ENCODE measurements at places on chromosomes 3 and 15. TPM values are rescaled to one million over a fixed set of nuclear protein-coding genes. Genes with fewer than 3 reads are reported as not detected.

Gene TMEM207
- total RNA-seq: not detected

Gene ZNF501
- total RNA-seq: 2.2 TPM

Gene FAM107A
- total RNA-seq: not detected

Gene IL17RC
- 1.2 TPM for total RNA-seq

Gene FBXO40
- not detected for total RNA-seq

Gene SLC24A5
- total RNA-seq: not detected

Gene PFKFB4
- 2.4 TPM for total RNA-seq

Gene ITIH1
- total RNA-seq: not detected

Gene LRRIQ4
- total RNA-seq: not detected

GRCh38 chr3:63631670-63632069, 20.8 kb upstream of the SNTN start:
- no peak for DNase-seq

- no peak for DNase-seq
These were observed 55.8 kb upstream of the SLC7A14 start for GRCh38 chr3:170641510-170642236.

DNA sequence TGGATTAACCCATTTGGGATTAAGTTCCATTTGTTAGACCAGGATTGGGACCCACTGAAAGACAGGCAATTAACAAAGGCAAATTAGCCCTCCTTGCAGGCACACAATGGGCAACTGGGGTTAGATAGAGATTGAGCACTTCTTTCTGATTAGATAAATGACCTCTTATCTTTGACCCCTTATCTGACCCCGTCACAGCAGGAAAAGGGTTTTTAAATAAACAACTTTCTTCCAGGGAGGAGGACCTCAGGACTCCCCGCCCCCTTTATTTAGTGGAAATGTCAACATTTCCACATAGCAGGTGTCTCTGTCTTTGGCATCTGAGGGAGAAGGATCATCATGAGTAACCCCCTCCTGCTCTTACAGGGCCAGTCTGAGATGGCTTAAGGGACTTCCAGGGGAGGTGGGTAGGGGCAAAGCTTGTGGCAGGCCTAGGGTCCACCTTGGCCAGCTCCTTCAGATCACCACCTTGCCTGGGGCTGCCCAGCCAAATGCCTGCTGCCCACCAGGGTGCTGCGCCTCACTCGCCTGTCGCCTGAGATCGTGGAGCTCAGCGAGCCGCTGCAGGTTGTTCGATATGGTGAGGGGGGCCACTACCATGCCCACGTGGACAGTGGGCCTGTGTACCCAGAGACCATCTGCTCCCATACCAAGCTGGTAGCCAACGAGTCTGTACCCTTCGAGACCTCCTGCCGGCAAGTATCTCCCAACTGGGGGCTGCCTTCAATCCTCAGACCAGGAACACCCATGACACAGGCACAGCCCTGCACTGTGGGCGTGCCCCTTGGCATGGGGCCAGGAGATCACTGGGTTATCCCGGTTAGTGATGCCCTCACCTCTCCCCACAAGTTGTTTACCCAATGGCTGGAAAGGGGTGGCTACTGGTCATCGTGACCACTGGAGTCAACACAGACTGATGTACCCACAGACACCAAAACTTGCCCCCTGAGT, 2.6 kb upstream of the WDR6 start:
- DNase-seq: no peak

DNA sequence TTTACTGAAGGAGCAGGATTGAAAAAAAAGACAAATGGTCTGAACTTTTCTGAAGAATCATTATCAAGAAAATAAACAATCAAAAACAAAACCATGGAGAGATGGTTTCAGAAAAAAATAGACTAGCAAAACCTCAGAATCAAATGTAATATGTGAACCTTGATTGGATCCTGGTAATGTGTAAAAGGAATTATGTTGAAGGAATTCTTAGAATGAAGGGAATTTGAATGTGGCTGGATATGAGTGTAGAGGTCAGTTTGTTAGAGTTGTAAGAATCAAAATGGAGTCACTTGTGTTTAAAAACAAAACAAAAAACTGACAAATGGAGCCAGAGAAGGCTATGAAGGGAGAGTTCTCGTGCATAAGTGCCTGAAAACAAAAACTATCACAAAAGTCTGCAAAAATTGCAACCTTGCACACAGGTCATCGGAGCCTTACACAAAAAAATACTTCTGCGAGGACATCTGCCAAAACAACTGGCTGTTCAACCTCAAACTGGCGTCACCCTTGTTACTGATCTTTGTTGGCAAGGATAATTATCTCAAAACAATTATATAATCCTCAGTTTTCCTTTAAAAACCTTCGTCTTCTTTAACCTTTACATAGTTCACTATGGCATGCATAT, 19.1 kb upstream of the ATP13A3 start:
- DNase-seq: no peak

- no peak for DNase-seq
These were observed 6.7 kb downstream of the CCDC9B start for GRCh38 chr15:40333922-40334492.

GRCh38 chr3:174358252-174358651, 500.9 kb upstream of the NAALADL2 start:
- DNase-seq: no peak

- no peak for DNase-seq
These were observed 6.4 kb upstream of the ERICH6 start for GRCh38 chr3:150710097-150710496.
